Stimulated activated CD8-positive, alpha-beta memory T cell treated with anti-CD3 and anti-CD28 coated beads, Interleukin-4, amount 100 ng/mL, for 1 hour (primary cell): ENCODE measurements at places on chromosomes 1 and 21.

DNA sequence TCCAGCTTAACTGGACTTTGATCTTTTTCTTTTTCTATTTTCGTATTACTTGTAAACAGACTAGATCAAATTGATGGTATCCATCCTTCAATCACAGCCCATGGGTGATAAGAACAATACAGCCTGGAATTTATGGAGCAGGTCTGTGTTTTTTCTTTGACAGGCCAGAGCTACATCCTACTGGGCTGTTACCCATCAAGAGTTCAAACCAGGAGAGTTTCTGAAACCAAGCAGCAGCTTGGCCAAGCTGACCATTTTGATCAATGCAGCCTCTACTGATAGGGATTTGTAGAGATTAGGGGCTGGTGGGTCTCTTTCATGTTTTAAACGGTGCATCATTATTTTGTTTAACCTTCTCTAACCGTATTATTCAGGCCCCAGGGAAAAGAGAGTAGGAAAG, 24.3 kb upstream of the CCDC190 start:
- no peak for DNase-seq

DNA sequence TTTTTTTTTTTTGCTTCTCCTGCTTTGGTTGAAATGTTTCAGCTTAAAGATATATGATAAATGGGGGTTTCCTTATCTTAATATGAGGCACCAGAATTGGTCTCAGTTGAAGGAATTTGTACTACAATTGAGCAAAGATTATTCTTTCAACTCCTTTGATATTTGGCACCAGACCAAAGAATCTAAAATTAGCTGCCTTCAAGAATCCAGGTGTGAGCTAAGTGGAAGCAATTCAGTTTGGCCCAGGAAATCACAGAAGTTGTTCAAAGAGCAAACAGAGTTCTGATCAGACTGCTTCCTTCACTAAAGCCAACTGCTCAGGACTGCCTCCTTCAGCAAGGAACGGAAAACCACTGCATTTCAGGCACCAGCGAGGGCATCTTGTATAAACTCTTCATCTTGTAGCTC, 68.3 kb upstream of the BCAR3 start:
- no peak for DNase-seq

DNA sequence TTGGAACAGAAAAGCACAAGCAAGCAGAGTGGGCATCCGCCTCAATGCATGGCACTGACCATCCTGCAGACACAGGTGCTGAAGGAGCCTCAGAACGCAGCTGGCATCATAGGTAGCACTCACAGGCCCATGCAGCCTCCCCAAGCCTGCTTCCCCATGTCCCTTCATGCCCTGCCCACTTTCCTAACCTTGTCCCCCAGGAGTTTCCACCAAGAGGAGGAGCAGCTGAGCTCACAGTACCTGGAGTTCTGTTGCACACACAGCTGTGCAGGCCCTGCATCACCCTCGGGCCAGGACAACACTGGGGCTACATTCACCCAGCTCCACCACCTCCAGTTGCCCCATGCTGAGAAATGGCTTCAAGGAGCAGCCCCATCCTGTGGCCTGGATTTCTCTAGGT, 83.4 kb downstream of the SETD4 start:
- no peak for DNase-seq

DNA sequence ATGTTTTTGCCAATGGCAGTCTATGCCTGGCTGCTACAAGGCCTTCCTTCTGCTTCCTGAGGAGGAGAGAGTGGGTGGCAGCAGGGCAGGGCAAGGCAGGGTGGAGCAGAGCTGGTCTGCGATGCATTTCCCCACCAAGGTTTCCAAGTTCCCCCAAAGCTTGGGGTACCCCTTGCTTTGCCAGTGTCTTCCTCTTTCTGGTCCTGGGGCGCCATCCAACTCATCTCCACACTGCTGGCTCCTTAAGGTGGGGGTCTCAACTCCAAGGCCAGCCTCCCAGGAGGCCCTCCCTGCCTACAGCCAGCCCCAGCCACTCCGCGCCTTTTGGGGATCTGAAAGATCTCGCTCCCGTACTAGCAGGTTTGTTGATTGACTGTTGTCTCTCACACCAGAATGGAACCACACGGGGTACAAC, 3.9 kb upstream of the SKI start:
- DNase-seq = no peak

GRCh38 chr1:21779613-21780521, 3.1 kb downstream of the USP48 start:
- DNase-seq = no peak

DNA sequence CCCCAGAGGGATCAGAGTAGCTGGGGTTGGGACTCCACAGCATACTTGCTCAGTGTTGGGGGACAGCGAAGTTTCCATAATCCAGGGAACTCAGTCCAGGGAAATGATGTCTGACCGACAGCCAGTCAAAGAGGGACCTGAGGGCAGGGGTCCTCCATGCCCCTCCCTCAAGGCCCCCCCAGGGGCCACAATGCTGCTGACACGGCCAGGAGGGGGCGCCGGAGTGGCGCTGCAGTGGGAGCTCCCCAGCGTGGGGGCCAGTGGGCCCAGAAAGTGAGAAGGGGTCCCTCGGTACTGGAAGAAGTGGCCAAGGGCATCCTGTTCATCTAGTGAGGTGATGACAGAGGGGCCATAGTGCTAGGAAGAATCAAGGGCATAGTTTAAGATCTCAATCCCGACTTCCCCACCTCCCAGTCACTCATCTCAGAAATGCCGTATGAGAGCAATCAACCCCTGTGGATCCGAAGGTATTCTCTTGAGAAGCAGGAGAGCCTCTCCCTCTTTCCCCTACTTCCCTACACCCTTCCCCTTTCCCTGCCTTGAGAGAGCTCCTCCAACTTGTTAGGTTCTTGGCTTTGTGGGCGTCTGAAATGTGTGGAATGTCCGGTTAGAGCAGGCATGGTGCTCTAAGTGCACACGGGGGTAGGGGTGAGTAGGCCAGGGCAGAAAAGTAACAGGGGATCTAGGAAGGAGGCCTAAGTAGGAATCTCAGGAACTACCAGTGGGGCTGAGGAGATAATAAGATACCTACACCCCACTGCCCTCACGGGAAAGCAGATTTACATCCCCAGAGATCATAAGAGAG, 4.1 kb downstream of the NUDT17 start:
- no peak for DNase-seq

GRCh38 chr1:178223289-178223688, 129.4 kb downstream of the RASAL2 start:
- no peak for DNase-seq

DNA sequence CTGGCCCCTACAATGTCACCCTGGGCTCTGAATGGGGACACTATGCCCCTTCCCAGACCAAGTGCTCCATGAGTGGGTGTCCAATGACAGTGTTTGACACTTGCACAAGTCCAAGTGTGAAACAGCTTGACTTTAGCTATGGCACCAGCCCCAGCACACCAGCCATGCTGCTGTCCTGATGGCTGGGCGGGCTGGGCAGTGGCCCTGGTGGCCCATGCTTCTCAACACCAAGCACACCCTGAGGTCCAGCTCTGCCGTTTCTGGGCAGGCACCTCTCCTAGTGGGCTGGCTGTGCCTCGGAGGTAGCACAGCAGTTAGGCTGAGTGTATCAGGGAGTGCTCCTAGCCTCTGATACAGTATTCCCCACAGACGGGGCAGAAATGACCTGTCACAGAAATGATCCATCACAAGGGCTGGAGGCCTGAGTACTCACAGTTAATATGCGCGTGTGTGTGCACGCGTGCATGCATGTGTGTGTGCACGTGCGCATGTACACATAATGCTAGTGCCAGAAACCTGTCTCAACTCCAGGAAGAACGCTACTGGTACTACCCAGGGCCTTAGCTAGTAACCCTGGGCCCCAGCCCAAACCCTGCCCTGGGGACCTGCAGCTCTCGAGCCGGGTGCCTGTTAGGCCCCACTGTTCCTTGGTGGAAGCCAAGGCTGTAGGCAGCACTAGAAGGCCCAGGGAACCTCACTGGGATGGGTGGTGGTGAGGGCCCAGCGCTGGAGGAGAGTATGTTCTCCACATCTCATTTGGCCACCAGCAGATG, 134.0 kb downstream of the DMRTB1 start:
- no peak for DNase-seq
